ENCODE measurements at places on chromosomes 12 and 14.

DNA sequence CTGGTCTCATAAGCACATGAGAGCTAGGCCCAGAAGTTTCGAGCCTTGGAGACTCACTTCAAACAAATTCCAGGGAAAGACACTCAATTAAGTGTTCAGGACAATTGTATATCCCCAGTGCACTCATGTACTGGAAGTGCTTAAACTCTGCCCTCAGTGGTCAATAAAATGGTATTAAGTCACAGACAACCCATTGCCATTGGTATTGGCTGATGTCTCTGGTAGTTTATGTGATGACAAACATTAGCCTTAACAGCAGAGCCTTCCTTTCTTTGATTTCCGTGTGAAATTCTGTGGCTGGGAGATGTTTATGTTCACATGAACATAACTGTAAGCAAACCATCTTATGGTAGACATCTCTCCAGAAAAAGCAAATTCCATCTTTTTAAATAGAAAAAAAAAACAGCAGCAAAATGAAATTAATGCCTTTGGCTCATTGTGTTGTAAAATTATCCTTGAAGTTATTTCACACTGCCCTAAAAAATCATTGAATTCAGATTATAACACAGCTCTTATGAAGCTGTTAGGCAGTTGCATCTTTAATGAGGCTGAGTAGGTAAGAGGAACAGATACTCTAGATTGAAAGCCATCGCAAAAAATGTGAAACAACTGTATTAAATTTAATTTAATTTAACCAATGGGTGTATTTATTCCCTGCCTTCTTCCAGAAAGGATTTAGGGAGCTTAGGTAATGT, 216.2 kb upstream of the PLEKHG7 start:
- no peak for DNase-seq

DNA sequence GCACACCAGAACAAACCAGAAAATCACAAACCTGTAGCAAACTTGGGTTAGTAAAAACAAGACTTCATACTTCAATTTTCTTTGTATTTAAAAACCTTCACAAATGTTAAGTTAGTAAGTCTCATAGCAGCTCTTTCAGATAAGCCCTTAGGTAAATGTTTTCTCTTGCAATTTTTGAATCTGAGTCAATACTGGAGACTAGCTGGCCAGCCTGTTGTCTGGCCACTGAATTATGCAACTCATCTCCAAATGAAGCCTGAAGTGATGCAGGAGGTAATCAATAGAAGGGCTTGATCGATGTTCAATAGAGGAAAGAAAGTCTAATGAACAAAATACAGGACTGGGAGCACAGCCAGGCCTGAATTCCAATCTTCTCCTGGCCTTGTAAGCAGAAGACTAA, 465.2 kb downstream of the LRIG3 start:
- DNase-seq: no peak

GRCh38 chr12:106108185-106108835, 30.4 kb downstream of the NUAK1 start:
- no peak for DNase-seq

DNA sequence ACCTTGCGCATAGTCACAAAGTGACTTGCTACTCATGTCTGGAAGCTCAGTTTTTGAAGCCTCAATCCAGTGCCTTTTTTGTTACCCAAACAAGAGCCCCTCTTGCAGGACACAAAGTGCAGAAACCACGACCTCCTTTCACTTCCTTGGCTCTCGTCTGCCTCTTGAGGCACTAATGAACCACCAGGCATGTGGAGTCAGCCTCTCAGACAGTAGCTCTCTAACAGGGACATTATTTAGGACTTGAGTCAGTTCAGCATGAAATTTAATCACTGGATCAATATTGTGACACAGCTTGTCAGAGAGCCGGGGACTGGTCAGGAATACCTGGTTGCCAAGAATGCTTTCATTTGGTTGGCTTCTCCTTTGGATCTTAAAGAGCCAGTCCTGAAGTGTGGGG, 46.7 kb downstream of the HSPB8 start:
- DNase-seq: no peak

- no peak for DNase-seq
Measured at GRCh38 chr14:101898416-101898815, 66.0 kb upstream of the DYNC1H1 start.

DNA sequence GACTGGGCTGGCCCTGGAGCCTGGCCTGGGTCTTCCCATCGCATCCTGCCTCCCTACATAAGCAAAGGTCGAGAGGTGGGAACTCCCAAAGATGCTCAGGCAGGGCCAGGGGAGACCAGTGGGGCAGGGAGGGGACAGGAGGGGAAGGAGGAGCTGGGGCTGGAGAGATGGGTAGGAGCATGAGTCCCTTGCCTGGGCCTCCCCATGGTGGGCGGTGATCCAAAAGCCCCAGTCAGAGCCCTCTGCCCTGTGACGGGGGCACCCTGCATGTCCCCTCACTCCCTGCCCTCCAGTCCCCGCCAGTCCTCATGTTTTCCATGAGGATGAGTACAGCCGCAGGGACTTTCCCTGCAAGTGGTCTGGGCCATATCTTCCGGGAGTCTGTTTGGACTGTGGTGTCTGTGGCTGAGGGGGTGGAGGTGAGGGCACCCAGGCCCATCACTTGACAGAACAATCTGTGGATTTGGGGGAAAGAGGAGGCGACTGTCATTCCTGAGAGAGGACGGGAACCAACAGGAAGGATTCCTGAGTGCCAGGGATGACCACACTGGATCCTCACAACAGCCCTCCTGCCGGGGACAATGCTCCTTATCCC, 9.3 kb downstream of the BDKRB2 start:
- DNase-seq: no peak

- DNase-seq: peak; percentile 77
Measured at GRCh38 chr12:46268583-46269428, at the start of gene SLC38A1. Gene SLC38A1 (minus strand): TSS chr12:46269043. CDS start chr12:46239800, 29,243 bp downstream.

- DNase-seq: no peak
Measured at GRCh38 chr12:103948746-103949406, 16.8 kb upstream of the TDG start.

DNA sequence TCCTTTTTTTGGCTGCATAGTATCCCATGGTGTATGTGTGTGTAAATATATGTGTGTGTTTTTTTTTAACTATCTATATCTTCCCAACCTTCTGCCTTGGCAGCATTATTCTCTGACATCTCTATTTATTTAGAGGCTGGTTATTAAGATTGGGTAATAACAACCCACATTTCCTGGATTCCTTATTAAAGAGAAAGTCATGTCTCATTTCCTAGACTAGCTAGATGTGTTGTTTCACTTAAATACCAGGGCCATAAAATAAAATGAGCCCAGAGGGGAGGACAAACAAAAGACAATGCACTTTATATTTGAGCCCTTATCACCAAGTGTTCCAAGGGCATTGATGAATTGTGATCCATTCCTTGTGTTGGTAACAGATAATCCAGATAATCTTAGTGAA, 169.1 kb downstream of the SLC5A8 start:
- no peak for DNase-seq

GRCh38 chr12:10873378-10873777, 10.7 kb downstream of the PRH1 start:
- no peak for DNase-seq

DNA sequence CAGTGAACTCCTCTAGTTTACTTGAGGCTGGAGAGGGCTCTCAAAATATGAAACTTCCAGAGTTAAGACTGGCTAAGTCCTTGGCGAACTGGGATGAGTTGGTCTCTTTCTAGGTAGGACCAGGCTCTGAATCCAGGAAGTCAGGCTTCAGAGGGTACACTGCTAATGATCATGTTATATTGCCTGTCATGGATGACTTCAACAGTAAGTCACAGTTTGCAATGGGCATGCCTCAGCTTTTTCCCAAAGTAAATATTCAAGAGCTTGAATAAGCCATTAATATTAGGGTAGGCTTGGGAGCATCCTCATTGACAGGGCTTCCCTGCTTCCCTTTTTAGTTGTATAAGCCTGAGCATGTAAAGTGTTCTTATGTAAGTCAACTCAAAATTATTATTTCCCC, 61.7 kb upstream of the PTHLH start:
- no peak for DNase-seq

DNA sequence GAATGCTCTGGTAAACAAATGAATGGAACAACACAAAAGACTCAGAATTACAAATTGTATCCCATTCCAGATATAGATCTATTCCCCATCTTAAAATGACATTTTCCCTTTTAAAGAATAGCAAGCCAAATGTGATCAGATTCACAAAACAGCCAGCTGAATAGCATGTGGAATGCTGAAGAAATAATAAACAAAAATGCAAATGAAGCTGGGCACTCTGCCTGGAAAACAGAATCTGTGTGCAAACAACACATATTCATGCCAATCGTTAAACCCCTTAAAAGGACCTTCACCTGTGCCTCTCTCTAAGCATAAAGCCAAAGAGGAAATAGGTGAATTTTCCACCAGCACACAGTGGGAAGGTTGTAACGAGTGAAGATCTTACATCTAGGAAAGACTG, 67.9 kb upstream of the PDZRN4 start:
- no peak for DNase-seq

- no peak for DNase-seq
Measured at GRCh38 chr12:87991483-87991882, 37.7 kb downstream of the C12orf50 start.

DNA sequence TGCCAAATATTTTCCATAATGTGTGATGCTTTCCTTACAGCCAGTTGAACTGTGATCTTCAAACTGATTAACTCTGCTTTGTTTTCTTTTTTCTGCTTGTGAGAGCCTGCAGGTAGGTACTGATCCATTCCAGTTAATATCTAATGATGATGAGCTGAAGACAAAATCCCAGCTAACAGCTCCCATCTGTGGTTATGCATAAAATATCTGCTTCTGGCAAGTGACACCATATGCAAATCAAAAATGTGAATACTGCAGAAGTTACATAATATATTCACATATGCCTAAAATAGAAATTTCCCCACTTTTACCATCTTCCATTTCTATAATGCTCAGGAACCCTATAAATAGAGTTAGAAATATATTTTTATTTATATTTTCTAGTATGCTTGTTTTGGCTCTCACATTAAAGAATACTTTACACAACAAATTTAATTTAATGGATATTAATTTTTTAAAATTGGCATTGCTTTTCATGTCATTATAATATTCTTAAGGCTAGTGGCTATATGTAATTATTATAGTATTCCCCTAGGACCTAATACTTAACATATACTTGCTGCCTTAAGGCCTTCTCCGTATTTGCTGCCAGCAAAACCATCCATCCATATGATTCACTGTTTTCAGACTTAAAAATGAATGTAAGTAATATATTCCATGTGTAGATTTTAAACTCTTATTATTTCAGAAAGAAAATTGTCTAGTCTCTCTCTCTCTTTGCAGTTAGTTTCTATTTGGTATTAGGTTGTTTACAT, 83.8 kb downstream of the CCER1 start:
- no peak for DNase-seq

- no peak for DNase-seq
Measured at GRCh38 chr14:54354096-54354495, 42.7 kb upstream of the CDKN3 start.

DNA sequence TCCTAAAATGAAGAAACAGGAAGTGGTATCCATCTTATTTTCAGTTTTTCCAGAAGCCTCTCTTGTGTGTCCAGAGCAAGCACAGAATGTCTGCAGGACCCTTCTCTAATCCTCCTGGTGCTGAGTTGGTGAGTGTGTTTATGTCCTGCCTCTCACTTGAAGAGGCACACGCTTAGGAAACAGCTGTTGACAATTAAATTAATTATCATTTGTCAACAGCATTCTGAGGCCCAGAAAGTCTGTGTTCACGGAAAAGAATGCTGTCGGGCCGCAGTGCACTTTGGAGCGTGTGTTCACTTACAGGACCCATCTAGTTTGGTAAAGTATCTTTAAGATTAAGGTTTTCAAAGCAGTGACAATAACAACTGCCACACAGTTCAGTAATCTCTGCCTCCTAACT, 70.5 kb downstream of the LMNTD1 start:
- DNase-seq: no peak

GRCh38 chr14:104342435-104343293, 204.3 kb downstream of the KIF26A start:
- no peak for DNase-seq

GRCh38 chr14:22668417-22668816, 24.3 kb upstream of the OR6J1 start:
- no peak for DNase-seq

DNA sequence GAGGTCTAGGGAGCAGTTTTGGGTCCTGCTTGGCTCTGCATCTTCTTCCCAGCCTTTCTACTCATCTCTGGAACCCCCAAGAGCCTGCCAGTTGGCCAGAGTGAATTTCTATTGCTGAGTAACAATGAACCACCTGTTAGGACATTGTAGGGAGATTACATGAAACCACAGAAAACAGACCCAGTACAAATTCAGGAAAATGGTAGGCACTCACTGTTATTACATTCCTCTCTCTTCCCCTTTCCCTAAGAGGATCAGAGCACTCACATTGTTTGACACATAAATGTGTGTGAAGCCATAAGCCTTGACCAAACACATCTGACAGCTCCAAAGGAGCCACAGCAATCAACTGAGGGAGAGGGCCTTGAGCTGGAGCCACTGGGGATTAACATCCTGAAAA, 216.1 kb downstream of the TMEM132D start:
- no peak for DNase-seq

DNA sequence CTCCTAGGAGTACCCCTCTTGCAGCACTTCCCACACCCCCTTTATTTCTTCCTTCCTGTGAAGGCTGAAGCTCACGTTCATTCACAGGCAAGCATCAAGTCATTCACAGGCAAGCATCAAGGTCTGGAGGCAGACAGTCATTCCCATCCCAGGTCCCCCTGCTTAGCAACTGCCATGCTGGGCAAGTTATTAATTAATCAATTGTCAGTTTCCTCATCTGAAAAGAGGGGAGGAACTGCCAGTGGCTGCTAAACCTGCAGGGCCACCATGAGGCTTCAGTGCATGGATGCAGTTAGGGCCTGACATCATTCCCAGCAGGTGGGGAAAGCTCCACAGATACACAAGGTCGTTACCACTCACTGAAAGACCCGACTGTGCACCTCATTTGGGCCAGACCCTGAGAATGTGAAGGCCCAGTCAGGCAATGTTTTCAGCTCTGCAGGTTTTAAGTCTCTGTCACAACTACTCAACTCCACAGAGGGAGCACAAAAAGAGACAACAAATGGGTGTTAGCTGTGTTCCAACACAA, 85.0 kb upstream of the GPR68 start:
- DNase-seq: no peak

GRCh38 chr12:109540526-109541412, 32.5 kb downstream of the MMAB start:
- DNase-seq: no peak

DNA sequence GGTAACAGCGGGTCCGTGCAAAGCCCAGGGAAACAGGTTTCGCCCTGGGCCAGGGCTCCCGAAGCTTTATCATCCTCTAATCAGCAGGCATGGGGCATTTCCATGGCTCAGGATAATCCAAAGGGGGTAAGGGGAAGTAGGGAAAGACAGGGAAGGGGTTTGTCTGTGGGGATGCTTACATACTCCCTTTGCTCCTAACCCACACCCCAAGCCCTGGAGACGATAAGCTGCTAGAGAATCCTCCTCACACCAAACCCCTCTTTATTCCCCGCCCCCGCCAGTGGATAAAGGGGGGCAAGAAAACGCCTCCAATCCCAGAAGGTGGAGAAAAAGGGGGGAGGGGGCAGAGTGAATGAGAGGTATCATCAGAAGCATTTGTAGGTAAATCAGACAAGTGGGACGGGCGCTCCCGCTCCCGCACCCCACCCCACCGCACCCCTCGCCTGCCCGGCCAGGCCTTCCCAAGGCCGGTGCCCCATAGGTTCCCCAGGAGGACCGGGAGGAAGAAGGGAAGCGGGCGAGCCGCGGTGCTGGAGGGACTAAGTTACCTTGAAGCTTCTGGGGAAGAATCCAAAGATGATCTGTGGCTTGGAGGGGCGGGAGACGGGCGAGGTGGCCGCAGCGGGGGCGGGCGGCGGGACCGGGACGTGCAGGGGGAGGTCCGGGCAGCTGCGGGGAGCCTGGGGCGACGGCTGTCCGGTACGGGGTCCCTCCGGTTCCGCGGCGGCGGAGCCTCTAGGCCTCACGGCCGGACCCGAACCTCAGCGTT, 762 bp downstream of the PPP2R5E start:
- no peak for DNase-seq
